GDM1 (cell line): ENCODE measurements at places on chromosomes 5 and 9.

DNA sequence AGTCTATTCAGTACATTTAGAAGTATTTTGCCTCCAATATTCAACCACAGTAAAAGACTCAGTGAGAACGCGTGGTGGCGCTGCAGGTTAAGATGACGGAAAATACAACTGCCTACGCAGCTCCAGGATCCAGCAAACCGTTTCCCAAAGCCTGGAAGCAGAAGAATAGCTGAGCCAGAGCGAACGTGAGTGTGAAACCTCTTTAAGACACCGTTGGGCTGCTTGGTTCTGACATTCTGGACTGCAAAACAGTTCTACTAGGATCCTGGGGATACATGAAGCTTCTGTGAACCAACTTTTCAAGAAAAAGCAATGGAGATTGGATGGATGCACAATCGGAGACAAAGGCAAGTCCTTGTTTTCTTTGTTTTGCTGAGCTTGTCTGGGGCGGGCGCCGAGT is at the start of gene PCDHB16:
TSS of gene PCDHB16 (plus strand) at position 140 of the 400 bp plus-strand sequence. CDS start at position 313, 173 bp downstream.
- DNase-seq, result no peak

GRCh38 chr5:179799644-179799973 is 5.8 kb downstream of the LTC4S start:
- DNase-seq, result no peak

DNA sequence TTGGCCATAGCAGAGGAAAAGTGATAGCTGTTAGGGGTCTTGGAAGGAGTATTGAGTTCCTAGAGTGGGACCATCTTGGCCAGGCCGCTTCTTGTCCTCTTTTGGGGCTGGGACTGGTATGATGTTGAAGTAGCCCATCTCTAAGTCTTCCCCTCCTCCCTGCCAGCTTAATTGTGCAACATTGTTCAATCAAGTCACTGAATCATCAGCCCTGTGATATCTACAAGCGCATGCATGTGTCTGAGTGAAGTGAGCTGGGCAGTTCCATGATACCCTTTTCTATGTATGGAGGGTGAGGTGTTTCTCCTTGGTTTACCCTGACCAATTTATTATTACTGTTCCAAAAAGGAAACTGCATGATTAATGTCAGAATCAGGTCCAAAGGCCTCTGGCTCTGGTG is 112.2 kb downstream of the C9orf152 start:
- no peak for DNase-seq

DNA sequence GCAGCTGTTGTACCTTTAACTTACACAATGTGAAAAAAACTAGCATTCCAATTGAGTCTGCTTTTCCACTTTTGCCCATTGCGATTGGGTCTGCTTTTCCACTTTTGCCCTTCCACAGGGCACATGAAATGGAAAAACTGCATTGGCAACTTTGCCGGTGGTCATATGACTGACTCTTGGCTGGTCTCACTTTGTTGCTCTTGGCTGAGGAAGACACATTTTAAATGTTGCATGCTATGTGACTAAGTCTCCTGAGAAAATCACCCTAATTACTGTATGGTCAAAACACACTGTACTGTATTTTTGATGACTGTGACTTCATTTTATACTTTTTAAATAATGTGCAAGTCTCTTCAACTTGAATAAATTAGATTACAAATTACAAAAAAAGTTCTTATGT is 1.6 kb upstream of the OXCT1 start:
- no peak for DNase-seq
